Stimulated activated naive CD4-positive, alpha-beta T cell treated with Interleukin-2 at 50 U/mL for 16 hours (primary cell): ENCODE measurements at places on chromosomes 6 and 20.

- DNase-seq = no peak
Observed at GRCh38 chr6:16688984-16689636, 72.2 kb downstream of the ATXN1 start.

- DNase-seq = no peak
Observed at GRCh38 chr6:143039548-143039947, 21.1 kb upstream of the AIG1 start.

GRCh38 chr6:119830494-119831295, 481.1 kb upstream of the MAN1A1 start:
- DNase-seq = no peak

GRCh38 chr6:151027295-151027747, 161.8 kb downstream of the MTHFD1L start:
- no peak for DNase-seq

GRCh38 chr6:23879816-23880215, 246.2 kb upstream of the NRSN1 start:
- no peak for DNase-seq

- no peak for DNase-seq
Observed at GRCh38 chr6:107179004-107179403, 63.7 kb upstream of the BEND3 start.

DNA sequence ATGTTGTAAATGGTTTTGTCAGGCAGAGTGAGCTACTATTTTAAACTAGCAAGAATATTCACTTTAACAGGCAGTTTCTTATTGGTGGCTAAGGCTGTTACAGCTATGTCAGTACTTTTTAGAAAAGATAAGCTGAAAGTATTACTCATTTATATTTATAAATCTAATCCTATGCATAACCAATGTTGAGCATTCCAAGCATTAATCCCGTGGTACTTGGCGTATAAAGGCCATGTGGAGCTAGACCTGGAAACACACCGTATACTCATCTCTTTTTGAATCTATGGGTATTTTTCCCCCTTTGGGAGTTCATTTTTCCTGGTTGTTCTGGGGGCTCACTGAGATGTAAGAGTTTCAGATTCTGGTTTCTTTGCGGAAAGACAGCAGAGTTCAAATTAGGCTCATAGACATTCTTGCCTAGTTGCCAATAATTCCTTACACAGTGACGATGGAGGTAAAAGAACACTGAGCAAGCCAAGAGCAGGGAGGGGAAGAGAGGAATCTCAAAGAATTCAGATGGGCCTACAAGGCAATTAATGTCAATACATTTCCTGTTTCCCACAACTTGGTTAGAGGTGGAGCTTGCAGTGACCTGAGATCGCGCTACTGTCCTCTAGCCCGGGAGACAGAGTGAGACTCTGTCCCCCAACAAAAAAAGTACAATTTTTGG, 211.5 kb downstream of the SOX4 start:
- no peak for DNase-seq

GRCh38 chr6:87430499-87430898, 22.7 kb downstream of the CFAP206 start:
- no peak for DNase-seq

GRCh38 chr6:159852877-159853276, 37.9 kb upstream of the MAS1 start:
- no peak for DNase-seq

DNA sequence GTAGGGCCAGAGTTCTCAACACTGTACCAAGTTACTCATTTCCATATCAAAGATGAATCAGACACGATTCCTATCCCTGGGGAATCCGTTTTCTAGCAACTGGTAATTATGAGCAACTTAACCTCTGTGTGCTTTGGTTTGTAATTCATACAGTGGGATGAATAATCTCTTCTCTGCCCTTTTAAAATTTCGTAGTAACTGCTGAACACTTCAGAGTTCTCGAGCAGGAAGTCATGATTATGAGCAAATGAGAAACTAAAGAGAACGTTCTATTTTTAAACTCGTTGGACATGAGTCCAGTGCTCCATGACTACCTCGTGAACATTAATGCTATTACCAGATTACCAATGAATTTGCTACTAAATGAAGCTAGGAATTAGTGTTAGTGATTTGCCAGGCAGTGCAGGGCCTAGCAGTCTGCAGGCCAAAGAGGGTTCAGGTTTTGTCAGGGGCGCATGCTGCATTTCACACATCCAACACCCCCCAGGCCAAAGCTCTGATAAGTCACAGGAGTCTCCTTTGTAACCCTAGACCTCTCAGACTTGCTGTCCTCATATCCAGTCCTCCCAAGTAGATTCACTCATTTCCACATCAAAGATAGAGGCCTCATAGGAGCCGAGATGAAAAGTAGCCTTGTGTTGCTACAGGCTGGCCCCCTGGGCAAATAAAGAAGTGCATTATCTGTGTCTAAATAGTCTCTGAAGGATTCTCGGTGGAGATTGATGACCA, 45.8 kb upstream of the VSTM2L start:
- no peak for DNase-seq

DNA sequence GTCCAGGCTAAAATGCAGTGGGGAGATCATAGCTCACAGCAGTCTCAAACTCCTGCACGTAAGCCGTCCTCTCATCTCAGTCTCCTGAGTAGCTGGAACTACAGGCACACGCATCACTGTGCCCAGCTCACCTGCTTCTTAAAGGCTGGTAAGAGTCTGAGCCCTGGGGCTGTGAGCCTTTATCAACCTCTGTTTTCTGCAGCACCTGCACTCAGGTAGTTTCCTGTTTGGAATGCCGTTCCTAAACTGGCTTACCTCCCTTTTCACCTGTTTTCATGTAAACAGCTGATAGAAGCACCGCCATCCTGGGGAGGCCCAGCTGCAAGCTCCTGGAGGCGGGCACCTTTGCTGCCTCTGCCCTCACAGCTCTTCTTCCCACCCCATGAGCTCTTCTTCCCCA, 45.4 kb downstream of the SLC24A3 start:
- no peak for DNase-seq

DNA sequence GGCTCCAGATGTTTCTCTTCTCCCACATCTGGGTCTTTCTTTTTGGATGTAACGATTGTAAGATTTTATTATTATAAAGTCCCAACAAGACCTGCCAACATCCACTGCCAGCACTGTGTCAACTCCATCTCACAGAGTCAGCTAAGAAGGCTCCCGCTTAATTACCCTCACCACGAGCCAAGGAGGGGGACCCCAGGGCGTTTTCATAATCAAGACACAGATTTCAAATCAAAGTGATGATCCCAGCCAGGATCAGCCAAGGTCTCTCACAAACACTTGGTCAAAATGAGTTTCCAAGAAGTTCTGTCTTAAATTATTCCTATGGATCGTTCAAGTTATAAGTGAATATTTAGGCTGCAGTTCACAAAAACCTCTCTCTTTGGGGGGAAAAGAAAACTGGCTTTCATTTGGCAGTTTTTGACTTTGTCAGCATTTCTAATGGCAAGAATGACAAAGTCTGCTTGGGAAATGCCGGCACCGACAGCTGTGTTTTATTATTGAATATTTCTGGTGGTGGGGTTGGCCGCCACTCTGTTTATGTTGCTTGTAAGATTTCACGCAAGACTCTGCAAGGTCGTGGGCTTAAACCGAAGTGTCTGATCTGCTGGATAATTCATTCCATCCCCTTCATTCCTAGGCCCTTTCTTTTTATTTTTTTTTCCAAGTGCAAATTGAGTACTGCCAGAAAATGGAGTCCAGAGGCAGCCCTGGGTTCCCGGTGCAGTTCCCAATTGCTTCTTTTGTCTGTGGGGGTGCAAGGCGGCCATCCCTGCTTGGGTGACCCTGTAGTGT, 170.2 kb upstream of the PMEPA1 start:
- DNase-seq = no peak

DNA sequence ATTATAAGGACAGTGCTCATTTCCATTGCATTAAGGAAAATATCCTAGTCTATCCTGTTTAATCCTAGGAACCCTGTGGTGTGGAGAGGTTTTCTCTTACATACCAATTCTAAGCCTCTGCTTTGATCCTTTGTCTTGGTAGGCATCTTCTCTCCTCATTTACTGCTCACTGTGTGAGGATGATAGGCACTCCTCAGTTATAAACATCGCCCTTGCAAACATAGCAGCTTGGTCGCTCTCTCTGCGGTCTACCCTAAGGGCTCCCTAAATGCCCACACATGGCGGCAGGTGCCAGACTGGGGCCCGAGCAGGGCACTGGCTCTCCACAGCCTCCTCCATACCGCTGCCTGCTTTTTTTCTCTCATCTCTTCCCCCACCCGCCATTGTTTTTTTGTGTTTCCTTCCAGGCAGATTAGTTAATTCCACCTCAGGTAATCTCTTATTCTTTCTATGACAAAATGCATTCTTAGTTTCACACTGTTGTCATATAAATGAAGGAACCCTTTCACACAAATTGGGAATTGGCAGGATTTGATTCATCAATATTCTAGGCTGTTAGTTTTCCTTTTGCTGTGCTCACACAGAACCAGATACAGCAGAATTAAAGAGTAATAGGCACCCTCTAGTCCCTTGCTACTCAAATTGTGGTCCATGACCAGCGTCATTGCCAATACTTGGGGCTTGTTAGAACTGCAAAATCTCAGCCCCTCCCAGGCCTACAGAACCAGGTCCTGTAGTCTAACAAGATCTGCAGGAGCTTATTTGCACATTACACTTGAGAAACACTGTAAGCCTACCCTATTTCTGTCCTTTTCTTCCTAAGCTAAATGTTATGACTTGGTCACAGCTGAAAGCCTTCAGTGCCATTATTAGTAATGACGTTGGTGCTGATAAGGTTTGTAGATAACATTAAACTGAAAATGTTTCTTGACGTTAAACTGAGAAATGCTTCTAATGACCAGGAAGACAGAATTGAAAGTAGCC, 36.3 kb downstream of the CARMIL1 start:
- DNase-seq = no peak

DNA sequence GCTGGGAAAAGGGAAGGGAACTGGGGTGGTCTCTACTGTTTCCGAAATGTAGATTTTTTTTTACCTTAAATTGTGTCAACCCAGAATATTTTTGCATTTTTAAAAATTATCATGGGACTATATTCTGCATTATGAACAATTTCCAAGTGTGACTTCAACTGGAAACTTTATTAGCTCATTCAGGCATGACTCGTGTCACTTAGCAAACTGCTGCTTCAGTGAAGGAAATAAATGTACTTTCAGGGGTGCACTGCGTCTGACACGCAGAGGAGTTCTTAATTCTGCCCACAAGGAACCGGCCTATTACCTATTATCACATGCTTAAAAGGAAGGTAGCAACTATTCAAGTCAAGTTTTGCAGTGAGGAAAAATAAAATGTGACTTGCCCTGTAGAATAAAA, 291.3 kb upstream of the PRDM1 start:
- DNase-seq = no peak

DNA sequence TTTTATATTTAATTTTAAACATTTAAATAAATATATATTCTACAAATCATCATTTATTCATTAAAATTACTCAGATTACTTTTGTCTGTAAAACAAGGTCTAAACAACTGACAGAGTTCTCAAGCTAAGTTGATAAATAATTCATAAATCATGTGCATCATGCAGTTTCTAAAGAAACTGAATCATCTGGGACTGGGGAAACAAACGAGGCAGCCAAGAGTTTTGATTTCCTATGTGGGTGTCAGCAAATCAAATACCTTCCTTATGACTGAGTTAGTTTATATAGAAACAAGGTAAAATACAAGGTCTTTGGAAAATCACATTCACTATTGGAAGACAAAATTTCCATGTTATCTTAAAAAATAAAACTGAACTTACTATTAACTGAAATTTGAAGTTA, 149.9 kb upstream of the BEND6 start:
- DNase-seq = no peak

GRCh38 chr20:59997896-59998295, 39.7 kb downstream of the CDH26 start:
- DNase-seq = no peak

DNA sequence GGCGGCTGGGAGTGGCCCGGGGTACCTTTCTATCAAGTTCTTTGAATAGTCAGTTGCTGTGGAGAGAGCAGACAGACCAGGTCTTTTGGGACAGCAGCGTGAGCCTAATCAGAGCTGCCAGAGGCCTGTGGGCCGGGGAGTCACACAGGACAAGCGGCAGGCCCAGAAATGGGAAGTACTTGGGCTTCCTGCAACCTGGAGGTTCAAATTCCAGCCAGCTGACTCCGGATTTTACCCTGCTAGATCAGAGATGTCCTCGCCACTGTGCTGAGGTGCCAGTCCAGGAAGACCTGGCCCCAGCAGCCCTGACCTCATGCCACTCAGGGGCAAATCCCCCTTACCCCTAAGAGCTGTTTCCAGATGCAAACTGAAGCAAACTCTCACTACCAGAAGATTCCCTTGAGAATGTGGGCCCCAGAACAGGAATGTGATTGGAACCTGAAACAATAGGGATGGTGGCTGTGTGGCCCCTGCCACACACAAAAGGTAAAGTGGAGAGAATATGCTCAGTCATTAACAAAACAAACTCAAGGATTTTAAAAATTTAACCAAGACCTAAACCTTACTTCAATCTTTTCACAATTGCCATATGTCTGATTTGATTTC, 9.7 kb downstream of the BEND3 start:
- DNase-seq = no peak

DNA sequence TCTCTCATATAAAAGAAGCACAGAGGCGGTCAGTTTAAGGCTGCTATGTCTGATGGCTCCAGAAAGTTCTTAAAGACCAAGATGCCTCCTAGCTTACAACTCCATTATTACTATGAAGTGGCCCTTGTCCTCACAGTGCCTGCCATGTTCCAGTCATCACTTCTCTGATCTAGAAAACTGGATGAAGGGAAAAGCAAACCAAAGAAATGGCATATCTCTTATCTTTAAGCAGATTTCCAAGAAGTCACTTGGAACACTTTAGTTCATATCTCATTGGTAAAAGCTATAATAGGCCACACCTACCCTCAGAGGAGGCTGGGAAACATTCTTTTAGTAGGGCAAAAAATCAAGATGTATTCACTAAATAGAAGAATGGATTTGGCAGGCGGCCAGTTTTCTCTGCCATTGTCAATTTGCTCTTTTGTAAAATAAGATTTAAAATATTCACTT, 289.6 kb downstream of the TBC1D7 start:
- no peak for DNase-seq

DNA sequence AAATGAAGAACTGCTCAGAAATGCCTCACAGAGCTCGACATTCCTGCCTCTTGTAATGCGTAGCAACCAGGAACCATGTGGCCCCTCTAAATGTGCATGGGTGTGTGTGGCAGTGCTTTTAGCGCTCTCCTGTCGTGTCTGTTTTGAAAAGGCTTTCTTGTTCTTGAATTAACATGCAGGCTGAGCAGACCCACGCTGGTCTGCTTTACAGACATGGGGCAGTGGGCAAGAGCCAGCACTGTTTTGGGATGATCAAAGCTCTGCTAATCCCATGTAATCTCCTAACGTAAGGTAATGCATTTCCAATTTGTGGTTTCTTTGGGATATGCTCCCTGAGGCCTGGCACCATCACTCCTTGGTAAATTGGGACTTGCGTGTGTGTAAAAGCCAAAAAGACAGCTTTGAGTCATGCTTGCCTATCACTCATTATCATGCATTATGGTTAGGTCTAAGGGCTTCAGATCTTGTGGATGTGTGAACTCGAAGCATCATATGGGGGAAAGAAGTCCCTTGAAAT, 11.8 kb downstream of the RIPOR2 start:
- no peak for DNase-seq

- DNase-seq = no peak
Observed at GRCh38 chr20:57568088-57568896, 7.4 kb downstream of the PCK1 start.
